ENCODE measurements at places on chromosomes 16 and 17. TPM values are rescaled to one million over a fixed set of nuclear protein-coding genes. Genes with fewer than 3 reads are reported as not detected.

- DNase-seq, result peak; percentile 90
Observed at GRCh38 chr17:42405963-42406495, 17.0 kb downstream of the CAVIN1 start.

The KRTAP9-3 gene
- total RNA-seq, result not detected

- DNase-seq, result no peak
Observed at GRCh38 chr17:27345141-27345904, 51.4 kb downstream of the WSB1 start.

The C17orf50 gene
- total RNA-seq, result not detected

The TMC5 gene
- not detected for total RNA-seq

The PTGES3L gene
- total RNA-seq, result 0.64 TPM

DNA sequence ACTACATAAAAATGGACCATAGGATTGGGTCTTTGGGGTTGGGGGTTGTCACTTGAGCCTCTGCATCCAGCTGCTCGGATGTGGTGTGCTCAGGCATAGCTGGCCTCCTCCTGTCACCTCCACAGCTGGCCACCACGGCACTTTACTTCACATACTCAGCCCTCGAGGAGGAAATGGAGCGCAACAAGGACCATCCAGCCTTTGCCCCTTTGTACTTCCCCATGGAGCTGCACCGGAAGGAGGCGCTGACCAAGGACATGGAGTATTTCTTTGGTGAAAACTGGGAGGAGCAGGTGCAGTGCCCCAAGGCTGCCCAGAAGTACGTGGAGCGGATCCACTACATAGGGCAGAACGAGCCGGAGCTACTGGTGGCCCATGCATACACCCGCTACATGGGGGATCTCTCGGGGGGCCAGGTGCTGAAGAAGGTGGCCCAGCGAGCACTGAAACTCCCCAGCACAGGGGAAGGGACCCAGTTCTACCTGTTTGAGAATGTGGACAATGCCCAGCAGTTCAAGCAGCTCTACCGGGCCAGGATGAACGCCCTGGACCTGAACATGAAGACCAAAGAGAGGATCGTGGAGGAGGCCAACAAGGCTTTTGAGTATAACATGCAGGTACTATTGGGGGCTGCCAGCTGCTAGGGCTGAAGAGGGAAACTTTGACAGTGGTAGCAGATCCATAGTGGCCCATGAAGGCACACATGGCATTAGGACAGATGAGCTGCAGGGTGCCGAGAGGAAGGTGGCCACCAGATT lies 30.8 kb downstream of the CDIP1 start:
- DNase-seq, result no peak

DNA sequence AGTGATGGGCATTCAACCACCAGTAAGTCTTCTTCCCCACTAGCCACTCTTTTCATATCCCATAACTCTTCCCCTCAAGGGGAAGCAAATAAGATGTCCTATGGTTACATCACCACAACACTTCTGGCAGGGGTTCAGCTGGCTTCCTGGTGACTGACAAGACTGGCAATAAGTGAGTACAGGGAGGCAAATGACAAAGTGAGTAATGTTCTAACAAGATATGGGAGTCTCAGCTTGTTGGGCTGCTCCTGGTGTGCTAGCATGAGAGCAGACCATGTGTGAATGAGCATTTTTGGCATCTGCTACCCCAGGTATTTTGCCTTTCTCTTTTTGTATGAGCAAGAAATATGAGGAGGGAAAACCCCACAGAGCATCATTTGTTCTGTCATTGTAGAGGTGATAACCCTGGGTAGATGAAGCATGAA lies 9.9 kb downstream of the TMIGD1 start:
- DNase-seq, result peak; percentile 70

DNA sequence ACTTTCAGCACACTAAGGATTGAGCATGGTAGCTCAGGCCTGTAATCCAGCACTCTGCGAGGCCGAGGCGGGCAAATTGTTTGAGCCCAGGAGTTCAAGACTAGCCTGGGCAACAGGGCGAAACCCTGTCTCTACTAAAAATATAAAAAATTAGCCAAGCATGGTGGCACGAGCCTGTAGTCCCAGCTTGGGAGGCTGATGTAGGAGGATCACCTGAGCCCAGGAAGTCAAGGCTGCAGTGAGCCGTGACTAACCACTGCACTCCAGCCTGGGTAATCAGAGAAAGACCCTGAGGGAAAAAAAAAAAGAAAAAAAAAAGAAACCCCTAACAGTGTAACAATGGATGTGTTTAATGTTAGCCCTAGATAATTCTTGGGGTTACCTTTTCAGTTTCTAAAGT lies 24.0 kb downstream of the PARN start:
- DNase-seq, result no peak

GRCh38 chr17:38536661-38537060 lies 69.1 kb downstream of the SRCIN1 start:
- DNase-seq, result no peak

- DNase-seq, result no peak
Observed at GRCh38 chr16:22664561-22664997, 149.4 kb upstream of the HS3ST2 start.
